ENCODE measurements at places on chromosomes 5 and 9.

DNA sequence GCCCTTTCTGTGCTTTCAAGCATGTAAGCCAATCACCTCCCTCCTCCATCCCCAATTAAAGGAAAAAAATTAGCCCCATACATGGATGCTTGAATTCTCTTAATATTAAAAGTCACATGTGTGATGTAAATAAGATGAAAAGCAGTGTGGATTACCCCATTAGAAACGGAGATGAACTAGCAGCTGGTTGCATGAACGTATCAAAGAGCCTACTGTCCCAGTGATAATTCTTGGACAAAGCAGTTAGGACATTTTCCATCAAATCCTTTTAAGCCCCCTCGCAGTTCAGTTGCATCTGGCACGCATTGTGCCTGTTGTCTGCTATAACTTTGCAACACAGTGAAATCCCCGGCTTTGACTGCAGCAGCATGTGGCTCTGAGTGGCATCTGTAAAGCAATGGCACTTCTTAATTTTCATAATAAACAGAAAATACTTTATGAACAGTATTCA is 285.6 kb downstream of the FBXL7 start:
- DNase-seq, result peak; percentile 13

DNA sequence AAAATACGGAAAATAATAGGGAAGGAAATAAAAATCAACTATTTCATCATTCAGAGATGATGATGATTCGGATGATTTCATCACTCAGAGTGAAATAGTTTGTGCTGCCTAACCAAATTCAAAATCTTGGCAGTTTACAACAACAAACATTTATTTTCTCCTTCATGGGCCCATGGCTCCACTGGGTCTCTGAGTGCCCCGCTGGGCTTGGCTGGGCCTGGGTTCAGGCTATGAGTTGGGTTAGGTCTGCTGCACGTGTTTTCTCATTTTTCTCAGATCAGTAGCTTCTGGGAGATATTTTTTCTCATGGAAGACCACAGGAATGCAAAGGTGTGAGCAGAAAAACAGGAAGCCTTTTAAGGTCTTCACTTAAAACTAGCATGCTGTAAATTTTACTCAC is 24.0 kb upstream of the F2RL1 start:
- DNase-seq, result no peak

DNA sequence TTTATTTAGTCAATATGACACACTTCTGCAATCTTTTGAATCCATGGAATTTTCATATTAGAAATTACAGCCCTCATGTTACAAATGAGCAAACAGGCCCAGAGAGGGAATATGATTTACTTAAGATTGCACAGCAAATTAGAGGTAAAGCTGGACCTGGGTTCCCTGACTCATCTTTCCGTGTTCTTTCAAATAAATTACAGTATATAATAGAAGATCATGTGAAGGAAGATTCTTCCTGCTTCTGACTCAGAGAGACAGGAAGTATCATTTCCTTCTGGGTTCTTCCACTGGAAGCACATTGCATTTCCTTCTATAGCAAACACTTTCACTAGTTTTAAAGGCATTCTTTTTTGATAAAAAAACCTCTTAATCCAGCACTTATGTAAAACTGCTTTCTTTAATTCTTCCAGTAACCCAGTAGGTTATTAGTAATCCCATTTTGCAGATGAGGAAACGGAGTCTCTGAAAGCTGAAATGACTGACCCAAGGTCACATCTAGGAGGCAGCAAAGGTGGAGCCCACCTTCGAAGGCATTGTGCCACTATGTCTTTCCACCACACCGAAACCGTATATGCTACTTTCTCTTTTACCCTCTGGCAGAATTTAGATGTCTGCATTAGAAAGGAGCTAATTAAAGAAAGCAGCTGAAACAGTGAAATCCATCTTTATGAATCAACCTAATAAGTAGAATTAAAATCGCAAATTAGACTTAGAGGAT is 566.7 kb upstream of the KLF4 start:
- DNase-seq, result no peak

DNA sequence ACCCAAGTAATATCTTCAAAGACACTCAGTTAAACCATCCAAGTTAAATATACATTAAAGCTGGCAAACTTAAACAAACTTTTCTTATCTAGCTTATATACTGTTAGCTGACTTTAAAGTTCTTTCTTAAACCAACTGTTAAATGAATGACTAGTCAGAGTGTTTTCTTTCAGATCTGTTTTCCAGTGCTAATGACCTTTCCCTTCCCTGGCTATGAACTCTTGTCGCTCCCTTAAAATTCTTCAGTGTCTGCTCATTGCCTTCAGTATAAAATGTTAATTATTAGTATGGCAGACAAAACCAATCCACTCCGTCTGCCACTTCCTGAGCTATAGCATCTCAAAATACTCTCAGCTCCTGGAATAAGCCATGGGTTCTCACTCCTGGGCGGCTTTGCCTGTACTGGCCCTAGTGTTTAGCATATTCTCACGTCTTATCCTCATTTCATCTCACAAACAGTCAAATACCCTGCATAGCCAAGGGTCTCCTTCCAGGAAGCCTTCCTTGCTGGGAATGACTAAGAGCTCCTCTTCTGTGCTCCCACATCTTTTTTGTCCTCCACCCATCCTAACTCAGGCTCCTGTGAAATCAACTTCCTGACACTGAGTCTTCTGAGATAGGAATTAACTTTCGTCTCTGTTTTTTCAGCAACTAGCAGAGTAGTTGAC is 87.7 kb downstream of the VCAN start:
- DNase-seq, result no peak

DNA sequence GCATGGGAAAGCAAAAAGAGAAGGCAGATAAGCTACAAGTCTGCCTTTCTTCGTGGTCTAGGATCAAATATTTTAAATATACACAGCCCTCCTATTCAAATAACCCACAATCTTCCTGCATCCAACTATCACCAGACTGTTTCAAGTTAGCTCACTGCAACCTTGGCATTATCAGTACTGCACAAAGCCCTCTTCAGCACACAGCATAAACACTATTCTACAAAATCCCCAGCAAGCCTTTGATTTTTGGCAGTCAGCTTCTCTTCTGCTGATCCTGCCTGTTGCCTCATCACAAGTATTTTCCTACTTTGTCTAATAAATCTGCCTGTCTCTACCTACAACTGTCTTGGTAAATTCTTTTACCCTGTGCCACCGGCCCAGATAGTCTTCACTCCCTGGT is 142.9 kb downstream of the COX7C start:
- no peak for DNase-seq

GRCh38 chr5:97026721-97027120 is 90.8 kb downstream of the LNPEP start:
- DNase-seq, result no peak

GRCh38 chr5:132456296-132456986 is 34.1 kb downstream of the IRF1 start:
- DNase-seq, result no peak

- no peak for DNase-seq
These were observed 37.3 kb upstream of the CTNND2 start for GRCh38 chr5:11941566-11941965.

DNA sequence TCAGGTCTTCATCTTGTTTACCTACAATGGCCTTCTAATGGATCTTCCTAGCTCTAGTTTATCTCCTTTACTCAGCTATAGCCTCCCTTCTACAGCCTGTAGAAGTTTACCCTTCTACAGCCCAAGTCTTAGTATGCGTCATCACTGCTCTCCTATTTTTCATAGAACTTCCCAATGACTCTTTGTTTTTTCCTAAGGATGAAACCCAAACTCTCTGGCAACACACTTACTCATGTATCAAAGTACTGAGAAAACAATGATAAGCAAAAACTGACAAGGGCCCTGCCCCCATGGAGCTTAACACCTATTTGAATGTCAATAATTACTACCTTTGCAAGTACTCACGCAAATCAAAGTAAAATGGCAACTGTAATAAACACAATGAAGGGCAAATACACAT is 33.7 kb downstream of the LEAP2 start:
- no peak for DNase-seq

- no peak for DNase-seq
These were observed 450.5 kb upstream of the PTPRD start for GRCh38 chr9:11063263-11063662.

GRCh38 chr5:133610489-133611356 is 1.6 kb downstream of the FSTL4 start:
- DNase-seq, result peak; percentile 78

DNA sequence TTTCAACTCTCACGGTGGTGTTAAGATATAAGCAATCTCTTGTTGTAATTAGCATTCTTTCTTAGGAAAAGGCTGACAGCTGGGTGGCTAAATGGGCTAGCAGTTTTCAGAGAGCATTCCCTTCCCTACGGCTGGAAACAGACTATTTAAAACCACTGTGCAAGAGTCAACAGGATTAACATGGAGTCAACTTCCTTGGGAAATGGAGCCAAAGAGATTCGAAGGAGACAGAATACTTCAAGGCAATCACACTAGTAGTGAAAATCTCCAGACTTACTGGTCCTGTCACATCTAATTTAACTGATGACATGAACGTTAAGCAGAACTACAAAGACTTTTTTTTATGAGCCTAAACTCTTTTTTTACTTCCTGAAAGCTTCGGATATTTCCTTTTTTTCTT is 453.3 kb upstream of the ITGA1 start:
- DNase-seq, result no peak

GRCh38 chr5:105905392-105905791 is 1765.3 kb downstream of the EFNA5 start:
- no peak for DNase-seq

- DNase-seq, result no peak
These were observed 198.1 kb upstream of the TRPC7 start for GRCh38 chr5:136563489-136563888.

GRCh38 chr5:12624776-12625560 is 720.7 kb upstream of the CTNND2 start:
- no peak for DNase-seq

DNA sequence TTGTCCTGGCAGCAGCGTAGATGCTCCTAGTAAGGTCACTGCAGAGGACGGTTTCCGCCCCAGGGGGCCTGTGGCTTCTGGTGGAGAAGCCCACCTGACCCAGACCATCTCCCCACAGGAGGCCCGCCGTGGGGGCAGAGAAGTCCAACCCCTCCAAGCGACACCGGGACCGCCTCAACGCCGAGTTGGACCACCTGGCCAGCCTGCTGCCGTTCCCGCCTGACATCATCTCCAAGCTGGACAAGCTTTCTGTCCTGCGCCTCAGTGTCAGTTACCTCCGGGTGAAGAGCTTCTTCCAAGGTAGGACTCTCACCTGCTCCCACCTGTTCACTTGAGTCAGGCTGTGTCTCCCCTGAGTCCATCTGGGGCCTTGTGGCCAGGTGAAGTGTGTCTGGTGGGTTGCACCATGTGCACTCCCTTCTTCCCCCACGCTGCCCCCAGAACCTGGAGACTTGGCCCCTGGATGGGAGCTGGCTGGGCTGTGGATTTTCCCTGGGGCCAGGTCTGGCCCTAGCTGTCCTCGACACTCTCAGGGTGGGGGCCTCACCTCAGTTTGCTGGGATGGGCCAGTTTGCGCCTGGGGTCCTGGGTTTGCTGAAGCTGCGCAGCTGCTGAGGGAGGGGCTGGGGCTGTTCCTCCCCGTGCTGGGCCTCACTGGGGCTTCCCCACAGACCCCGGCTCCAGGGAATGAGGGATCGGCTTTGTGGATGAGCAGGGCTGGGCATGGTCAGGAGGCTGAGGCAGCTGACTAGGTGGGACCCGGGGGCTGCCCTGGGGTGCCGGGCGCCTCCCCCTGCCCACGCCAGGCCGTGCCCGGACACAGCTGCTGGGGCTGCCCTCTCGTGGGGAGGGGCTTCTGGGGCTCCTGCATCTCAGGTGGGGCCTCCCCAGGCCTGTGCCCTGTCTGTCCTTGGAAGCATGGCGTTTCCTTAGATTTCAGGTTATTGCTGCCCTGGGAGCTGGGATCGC is 32.4 kb downstream of the AHRR start:
- no peak for DNase-seq

DNA sequence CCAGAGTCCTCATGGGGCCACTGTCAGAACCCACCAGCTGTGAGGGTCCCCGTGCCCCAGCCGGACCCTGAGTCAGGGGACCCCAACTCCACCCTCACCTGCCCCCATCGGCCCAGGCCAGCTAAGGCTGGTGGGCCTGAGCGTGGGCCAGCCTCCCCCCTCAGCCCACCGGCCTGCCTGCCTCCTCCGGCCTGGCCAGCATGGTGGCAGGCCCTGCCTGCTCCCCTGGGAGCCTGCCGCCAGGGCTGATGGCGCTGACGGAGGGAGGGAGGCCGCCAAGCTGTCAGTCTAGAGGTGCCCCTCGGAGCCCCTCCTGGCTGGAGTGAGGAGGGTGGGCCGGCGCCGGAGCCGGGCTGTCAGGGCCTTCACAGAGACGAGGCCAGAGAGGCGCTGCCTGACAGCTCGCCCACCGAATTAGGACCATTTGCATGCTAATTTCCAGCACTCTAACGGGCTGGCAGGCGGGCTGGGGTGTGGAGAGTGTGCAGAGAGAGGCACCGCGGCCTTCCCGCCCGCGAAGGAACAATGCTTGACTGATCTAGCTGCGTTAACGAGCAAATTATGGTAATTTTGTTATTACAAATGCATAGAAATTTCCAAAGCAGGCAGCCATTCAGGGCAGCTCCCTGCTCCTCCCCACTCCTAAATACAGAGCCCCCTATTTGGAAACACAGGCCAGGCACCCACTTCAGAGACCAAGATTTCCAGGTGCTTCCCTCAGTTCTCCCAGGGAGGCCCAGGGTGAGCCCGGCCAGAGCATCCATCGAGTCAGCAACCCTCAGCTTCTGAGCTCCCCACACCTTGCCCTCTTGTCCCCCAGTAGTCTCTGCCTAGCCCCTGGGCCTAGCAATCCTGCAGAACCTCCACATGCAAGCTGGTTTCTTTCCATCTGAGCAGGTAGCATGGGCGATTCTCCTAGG is 169.3 kb downstream of the PAX5 start:
- no peak for DNase-seq

- DNase-seq, result no peak
These were observed 33.6 kb downstream of the TIMD4 start for GRCh38 chr5:156929366-156929948.

- no peak for DNase-seq
These were observed 15.0 kb downstream of the ANKRD33B start for GRCh38 chr5:10578869-10579268.

GRCh38 chr9:137286975-137287383 is 9.5 kb downstream of the TOR4A start:
- DNase-seq, result no peak

DNA sequence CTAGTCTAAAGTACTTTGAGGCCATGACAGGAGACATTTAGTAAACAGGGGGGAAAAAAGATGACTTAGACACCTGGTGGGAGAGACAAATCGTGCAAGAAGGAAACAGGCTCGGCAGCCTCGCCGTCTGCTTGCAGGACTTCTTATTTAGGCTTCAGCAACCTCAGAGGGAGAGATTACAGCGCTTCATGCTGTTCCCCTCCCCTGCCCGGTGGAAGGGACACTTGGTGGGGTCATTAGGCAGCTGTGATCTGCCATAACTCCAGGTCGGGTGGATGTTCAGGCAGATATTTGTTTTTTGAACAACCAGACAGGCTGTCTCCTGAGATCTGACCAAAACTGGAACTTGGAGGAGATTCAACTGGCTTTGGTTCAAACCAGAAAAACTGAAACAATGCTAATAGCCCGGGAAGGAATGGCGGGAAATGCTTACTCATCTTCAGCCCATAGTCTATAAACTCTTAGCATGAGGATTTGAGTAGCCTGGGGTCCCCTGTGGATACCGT is 38.1 kb upstream of the CD180 start:
- DNase-seq, result no peak
